Fibroblast of the aortic adventitia (primary cell): ENCODE measurements at places on chromosomes 1 and 21. TPM values are rescaled to one million over a fixed set of nuclear protein-coding genes. Genes with fewer than 3 reads are reported as not detected.

CA6 gene
- total RNA-seq = not detected in 2 replicates

CD34 gene
- total RNA-seq = 0.27 and 4.8 TPM in 2 replicates

MTR gene
- total RNA-seq = 28.5 and 38.4 TPM in 2 replicates

OR10Z1 gene
- not detected in 2 replicates for total RNA-seq

KRTAP11-1 gene
- total RNA-seq = not detected in 2 replicates

TMEM240 gene
- total RNA-seq = 0.82 and 3.6 TPM in 2 replicates

NCAM2 gene
- total RNA-seq = 5.9 and 19.4 TPM in 2 replicates

NUCKS1 gene
- total RNA-seq = 145 and 253 TPM in 2 replicates

TADA1 gene
- total RNA-seq = 12.1 and 13.5 TPM in 2 replicates

RGS18 gene
- total RNA-seq = not detected in 2 replicates

CYB5RL gene
- total RNA-seq = 10.9 and 15.4 TPM in 2 replicates

LEPR gene
- 6.3 and 6.9 TPM in 2 replicates for total RNA-seq

WDR64 gene
- total RNA-seq = not detected in 2 replicates

H6PD gene
- total RNA-seq = 30.7 and 36.9 TPM in 2 replicates

ADCY10 gene
- 0.09 and 0.25 TPM in 2 replicates for total RNA-seq
